ENCODE measurements at places on chromosomes 12 and 14. TPM values are rescaled to one million over a fixed set of nuclear protein-coding genes. Genes with fewer than 3 reads are reported as not detected.

GRCh38 chr12:6084261-6084968 is 40.1 kb downstream of the VWF start:
- no peak for DNase-seq

- DNase-seq = no peak
Measured at GRCh38 chr12:81174664-81175063, 96.8 kb downstream of the ACSS3 start.

DNA sequence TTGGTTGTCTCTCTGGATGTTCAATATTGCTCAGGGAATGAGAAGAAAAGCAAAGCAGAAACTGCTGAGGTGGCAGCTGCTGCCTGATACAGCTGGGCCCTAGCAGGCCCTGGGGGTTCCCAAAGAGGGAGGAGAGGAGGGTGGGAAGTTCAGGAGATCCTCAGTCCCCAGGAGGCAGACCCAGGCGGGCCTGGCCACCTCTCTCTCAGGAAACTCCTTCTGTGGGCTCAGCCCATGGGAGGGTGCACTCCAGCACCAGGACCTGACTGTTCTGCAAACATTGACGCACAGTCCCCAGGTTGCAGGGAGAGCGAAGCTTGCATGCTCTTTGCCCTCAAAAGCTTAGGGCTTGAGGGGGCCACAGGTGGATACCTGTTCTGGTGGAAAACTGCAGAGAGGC is 29.6 kb downstream of the IRF2BPL start:
- no peak for DNase-seq

DNA sequence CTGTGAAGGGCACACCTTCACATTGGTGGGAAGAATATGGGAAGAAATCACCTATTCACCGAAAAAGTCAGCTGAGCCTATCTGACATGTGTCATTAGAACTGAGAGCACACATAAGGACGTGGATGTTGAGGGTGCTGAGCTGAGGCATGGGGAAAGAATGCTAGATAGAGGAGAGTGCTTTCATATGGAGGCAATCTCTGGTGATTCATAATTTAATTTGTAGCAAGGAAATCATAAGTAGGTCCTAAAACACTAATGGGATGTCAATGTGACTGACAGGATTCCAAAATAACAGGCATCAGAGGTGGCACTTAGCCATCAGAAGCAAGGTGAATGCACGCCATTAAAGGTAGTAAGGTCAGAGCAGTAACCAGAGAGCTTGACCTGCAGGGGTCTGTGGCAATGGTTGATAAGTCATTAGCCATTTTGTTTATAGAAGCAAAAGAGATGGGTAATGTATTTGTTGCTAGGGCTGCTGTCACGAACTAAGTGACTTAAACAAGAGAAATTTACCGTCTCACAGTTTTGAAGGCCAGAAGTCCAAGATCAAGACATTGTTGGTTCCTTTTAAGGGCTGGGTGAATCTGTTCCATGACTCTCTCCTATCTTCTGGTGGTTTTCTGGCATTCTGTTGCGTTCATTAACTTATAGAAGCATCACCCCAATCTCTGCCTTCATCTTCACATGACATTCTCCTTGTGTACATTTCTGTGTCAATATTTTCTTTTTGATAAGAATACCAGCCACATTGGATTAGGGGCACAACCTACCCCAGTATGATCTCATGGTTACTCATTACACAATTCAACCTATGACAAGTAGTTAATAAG is 69.3 kb downstream of the ANKS1B start:
- DNase-seq = no peak

GRCh38 chr14:64944041-64944440 is 1.5 kb upstream of the GPX2 start:
- DNase-seq = no peak

The REM2 gene
- total RNA-seq = not detected

- no peak for DNase-seq
Measured at GRCh38 chr12:47811072-47811396, 8.7 kb downstream of the HDAC7 start.

DNA sequence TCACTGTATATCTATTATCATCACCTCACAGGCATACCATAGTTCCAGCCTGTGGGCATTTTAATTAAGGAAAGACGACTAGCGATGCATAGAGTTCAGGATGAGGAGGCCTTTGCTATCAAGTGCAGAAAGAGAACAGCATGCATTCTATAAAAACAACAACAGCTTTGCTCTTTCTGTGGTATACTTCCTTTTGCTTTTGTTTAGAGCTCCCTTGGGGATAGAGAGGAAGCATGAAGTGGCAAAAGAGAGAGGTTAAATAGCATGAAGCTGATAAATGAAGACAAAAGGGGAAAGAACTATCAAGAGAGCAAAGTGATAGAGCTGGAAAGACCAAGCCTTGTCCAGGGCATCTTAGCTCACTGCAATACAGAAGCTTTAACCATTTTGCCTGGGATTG is 23.5 kb downstream of the IFNG-AS1 start:
- no peak for DNase-seq

GRCh38 chr12:92055877-92056276 is 89.8 kb downstream of the BTG1 start:
- no peak for DNase-seq

DNA sequence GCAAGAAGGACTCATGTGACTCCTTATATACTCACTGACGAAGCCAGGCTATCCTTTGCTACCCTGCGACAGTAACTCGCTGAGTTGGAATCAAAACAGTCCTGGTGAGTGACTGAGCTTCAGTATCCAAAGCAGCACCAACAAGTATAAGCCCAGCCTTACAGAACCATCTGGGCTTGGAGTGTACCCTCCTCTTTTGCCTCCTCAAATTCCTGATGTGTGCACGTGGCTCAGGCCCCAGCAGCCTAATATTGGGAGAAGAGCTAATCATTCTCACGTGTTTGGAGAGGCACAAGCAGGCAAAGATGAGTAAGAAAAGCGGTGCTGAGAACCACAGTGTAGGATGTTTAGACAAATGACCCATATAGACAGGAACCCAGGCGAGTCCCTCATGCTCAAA is 34.4 kb downstream of the PPTC7 start:
- DNase-seq = no peak

DNA sequence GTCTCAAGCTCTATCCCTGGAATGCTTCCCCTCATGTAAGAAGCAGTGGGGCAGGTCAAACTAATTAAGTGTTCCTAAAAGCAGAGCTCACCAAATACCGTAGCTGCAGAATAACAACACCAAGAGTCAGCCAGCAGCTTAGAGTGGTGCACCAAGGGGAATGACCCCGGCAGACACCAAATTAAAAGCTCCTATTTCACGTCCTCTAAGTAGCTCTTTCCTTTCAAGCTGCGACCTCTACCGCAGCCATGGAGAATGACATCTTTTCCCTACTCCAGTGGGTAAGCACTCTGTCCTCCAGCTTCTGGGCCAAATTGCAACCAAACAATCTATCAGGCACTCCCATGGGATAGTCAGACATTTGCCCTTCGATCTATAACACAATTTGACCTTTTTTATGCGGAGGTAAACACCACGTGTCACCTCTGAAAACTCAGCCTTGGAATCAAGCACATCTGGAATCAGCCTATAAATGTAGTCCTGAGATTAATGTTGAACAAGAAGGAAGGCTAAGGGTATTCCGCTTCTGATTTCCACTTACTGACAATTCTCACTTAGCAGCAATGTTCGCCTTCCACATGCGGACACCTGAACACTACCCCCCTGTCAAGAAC is 67.6 kb upstream of the CDKN3 start:
- DNase-seq = peak; percentile 19

Data from left ventricle myocardium inferior (tissue), 1 donor.